ENCODE measurements at places on chromosomes 2 and 18. TPM values are rescaled to one million over a fixed set of nuclear protein-coding genes. Genes with fewer than 3 reads are reported as not detected.

Gene NCKAP5
- not detected for total RNA-seq

Gene GPR39
- not detected for total RNA-seq

DNA sequence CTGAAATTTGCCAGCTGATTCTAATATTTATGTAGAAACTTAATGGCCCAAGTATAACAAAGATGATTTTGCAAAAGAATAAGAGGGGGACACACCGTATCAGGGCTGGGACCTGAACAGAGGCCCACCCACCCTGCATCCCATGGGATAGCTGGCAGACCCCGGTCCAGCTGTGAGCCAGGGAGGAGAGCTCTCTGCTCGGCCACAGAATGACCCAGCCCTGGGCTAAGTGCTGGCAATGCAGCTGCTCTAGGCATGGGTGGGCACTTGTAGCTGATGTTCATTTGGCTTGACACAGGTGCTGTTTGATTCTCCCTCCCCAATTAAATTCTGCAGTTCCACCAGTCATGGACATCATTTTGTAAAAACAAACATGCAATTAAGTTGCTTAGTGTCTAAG, 522.8 kb upstream of the RAB6C start:
- DNase-seq: no peak

- no peak for DNase-seq
Measured at GRCh38 chr2:101305492-101306078, 2.9 kb downstream of the RNF149 start.

DNA sequence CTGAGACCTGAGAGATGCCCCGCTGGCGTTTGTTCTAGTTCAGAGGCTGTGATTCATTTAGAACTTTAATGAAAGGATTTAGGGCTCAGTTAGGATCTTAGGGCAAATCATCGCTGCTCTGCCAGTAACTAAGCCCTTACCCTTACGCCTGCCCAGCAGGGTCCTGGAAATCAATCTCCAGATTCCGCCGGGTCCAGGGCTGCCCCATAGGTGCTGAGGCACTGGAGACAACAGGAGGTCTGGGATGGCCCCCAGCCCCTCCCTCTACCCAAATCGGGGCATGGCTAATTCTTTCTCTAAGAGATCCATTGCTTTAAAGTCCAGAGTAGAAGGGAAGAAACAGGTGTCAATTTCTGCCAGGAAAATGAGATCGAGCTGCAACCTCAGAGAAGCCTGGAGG, 83.1 kb downstream of the SDC1 start:
- no peak for DNase-seq
